ENCODE measurements at places on chromosomes 11 and 22.

DNA sequence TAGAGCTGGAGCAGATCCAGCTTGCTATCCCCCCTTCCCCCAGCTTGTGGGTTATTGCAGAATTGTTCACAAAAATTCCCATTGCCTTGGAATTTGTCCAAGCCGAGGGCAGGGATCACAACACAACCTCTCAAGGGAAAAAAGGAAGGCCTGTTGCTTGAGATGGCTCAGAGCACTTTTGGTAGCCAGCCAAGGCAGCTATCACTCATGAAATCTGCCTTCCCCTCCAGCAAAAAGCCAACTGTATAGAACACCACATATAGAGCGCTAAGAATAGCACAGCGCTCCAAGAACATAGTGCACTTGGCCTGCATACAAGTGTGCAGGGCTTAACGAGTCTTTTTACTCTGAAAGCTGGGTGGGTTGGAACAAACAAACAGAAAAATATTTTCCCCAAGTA is 46.2 kb downstream of the FAM83F start:
- no peak for DNase-seq

DNA sequence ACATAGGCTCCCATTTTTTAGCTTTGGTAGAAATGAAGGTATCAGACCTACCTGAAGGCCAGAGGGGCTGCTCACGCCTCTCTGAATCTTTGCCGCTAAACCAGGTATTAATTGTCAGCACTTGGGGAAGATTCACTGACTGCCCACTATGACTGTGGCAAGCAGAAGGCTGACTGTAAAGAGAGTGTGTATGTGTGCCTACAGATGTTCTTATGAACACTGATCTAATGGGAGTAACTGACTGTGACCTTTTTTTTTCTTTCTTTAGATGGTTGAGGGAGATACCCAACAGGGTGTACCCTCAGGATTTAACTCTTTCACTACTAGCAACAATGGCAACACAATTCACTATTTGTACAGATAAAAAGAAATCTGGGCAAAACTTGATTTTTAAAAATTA is at the start of gene RAG2:
TSS of gene RAG2 (minus strand) at position 186 of the 400 bp plus-strand sequence. CDS start 4,068 bp downstream, outside the sequence.
- DNase-seq = no peak

- no peak for DNase-seq
Observed at GRCh38 chr11:47329431-47329986, 23.0 kb downstream of the MYBPC3 start.

DNA sequence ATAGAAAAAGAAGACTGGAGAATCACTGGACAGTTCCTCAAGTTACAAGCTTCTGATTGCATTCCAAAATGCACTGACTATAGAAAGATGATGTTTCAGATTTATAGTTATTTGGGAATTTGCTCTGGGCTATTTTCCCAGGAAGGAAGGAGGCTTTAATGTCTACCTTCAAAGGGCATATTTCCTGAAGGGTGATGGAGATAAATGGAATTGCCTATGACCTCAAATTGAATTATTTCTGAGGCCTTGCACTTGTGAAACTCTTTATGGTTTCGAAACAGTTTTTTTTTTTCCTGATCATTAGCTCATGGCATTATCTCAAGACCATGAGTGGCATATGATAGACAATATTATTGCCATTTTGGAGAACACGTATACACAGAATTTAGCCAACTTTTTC is 333.9 kb downstream of the METTL15 start:
- no peak for DNase-seq

DNA sequence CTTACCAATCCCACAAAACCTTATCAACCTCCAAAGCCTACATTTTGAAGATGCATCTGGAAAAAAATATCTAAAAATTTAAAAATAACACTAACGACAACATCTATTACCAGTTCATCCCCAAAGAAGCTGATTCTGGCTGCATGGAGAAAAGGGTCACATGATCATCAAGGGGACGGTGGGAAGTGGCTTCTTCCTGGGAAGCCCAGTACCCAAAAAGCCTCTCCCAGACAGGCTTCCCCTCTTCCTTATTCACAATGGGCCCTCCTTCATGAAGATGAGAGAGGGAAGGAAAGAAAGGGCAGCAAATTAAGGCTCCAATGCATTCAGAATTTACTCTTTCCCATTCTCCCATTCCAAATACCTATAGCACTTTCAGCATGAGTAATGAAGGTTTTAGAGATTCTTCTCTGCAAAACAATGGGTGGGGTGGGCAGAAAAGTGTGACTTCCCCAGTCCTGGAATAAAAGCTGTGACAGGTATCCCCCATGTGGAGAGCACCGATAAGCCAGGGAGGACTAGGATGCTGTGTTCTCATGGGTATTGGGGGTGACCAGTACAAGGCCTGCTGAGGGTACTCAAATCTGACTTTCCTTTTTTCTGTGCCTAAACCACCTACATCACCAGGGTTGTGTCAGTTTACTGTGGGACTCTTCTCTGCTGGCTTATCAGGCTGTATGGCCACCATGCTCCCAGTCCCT is 88.2 kb downstream of the SIK3 start:
- DNase-seq = no peak

- no peak for DNase-seq
Observed at GRCh38 chr11:102879801-102880200, 5.0 kb upstream of the MMP12 start.

Measured in stimulated activated CD4-positive, alpha-beta T cell treated with anti-CD3 and anti-CD28 coated beads, Interleukin-1b, Interleukin-23, amount 100 ng/mL, for 4 hours (primary cell).